ENCODE measurements at places on chromosomes 6 and 20.
A peak's percentile ranks its signal among the peaks of the same experiment; 100 is the strongest.

DNA sequence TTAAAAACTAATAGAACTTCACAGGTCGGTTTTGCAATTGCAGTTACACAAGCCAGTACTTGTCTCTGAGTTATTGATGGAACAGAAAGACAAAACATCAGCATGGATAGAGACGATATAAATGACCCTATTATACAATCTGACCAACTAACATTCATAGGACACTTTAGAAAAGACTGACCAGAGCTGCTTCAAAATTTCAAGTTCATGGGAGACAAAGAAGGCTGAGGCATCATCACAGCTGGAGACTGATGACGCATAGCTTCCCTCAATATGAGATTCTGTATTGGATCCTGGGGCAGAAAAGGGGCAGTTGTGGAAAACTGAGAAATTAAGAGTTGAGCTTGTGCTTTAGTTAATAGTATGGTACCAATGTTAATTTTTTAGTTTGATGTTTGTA lies 174.0 kb downstream of the THBS2 start:
- DNase-seq: no peak

GRCh38 chr6:35426074-35426473 lies 26.1 kb upstream of the FANCE start:
- DNase-seq: no peak

- DNase-seq: no peak
Measured at GRCh38 chr6:124190256-124190655, 386.6 kb downstream of the NKAIN2 start.

- DNase-seq: no peak
Measured at GRCh38 chr20:21303872-21304586, 898 bp downstream of the XRN2 start.

GRCh38 chr6:162069995-162070394 lies 657.6 kb downstream of the PRKN start:
- DNase-seq: no peak

GRCh38 chr6:111724039-111724438 lies 118.4 kb upstream of the TRAF3IP2 start:
- no peak for DNase-seq

DNA sequence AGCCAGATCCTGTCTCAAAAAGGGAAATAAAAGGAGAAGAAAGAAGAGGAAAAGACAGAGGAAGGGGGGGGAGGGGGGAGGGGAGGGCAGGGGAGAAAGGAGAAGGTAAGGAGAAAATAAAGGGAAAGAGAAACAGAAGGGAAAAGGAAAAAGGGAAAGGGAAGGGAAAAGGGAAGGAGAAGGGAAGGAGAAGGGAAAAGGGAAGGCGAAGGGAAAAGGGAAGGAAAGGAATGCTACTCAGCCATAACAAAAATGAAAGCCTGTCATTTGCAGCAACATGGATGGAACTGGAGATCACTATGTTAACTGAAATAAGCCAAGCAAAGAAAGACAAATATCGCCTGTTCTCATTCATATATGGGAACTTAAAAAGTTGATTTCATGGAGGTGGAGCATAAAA lies 22.3 kb downstream of the RBM24 start:
- no peak for DNase-seq

DNA sequence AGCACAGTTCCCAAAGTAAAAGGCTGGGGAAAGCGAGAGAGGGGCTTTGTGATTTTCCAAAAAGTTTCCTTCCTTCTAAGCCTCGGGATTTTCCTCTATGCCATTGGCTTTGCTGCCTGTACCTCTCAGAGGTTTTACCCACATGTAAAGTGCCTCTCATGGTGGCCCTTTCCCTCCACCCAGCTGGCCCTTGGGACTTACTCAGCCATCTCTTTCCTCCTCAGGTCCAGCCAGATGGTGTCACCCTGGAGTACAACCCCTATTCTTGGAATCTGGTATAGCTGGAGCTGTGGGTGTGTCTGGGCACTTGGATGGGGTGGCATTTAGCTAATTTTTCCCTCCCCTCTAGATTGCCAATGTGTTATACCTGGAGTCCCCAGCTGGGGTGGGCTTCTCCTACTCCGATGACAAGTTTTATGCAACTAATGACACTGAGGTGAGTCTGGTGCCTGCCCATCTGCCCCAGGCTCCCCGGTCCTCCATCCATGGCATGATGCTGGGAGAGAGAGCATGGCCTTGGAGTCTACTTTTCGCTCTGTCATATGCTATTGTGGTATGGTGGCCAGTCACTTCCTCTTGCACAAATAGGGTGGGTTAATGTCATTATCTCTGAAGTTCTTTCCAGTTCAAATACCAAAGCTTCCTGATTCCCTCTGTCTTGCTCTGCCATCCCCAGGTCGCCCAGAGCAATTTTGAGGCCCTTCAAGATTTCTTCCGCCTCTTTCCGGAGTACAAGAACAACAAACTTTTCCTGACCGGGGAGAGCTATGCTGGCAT lies 1.1 kb downstream of the CTSA start:
- no peak for DNase-seq

DNA sequence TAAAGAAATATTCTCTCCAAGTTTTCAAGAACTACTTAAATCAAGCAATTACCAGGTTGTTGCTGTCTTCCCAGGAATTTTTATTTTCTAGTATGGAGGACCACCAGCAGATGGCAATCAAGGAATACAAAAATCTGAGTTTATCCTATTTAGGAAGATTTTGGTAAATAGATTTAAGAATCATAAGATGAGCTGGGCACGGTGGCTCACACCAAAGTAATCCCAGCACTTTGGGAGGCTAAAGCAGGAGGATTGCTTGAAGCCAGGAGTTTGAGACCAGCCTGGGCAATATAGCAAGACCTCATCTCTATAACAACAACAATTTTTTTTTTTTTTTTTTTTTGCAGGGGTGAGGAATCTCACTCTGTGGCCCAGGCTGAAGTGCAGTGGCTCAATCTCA lies 19.3 kb upstream of the SEC63 start:
- DNase-seq: no peak

GRCh38 chr6:3277251-3277650 lies 18.5 kb downstream of the PSMG4 start:
- DNase-seq: no peak

DNA sequence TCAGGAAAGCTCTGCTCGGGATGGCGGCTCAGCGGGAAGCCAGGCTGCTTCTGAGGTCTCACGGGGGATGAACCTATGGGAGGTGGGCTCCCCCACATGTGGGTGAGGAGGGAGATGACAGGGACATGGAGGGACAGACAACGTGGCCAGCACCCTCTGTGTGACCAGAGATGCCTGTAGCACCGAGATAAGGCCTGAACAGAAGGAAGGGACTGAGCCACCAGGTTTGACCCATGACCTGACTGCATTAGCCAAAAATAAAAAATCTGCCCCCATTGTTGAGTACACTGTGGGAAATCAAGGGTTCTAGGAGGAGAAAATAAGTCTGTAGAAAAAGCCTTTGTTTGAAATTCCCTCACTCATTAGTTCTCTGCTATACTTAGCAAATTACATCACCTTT lies 105.7 kb downstream of the RNASET2 start:
- no peak for DNase-seq

DNA sequence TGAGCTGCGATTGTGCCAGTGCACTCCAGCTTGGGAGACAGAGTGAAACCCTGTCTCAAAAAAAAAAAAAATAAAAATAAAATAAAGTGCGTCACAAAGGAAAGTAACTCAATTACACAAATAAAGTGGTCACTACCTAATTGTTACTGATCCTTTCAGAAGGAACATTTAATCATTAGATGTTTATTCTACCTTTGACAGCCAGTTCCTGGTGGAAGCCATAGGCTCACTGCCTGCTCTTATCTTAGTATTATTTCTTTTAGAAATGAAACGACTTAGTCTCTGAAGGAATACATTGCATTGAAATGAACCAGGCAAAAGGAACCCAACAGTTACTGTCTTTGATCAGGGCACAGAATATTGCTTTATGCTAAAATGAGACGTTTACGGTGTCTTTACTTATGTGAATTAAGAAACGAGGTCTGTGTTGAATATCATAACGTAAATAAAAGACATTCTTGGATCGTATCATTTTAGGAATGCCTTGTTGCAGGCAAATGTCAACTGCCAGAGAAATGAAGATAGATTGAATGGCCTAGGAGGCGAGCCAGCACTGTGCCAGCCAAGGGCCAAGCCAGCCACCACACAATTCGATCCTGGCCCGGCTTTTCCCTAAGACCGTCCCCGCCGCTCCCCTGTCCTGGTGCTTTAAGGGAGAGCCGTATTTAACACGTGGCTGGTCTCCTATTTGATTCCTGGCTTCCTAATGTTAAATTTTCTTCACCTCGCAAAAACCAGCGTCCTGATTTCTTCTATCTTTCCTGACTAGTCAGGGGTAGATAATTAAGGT lies 136.7 kb upstream of the GMDS start:
- DNase-seq: no peak

- DNase-seq: no peak
Measured at GRCh38 chr20:33604991-33605370, 57.1 kb upstream of the C20orf144 start.

GRCh38 chr6:160077526-160077925 lies 44.1 kb upstream of the SLC22A1 start:
- DNase-seq: no peak

DNA sequence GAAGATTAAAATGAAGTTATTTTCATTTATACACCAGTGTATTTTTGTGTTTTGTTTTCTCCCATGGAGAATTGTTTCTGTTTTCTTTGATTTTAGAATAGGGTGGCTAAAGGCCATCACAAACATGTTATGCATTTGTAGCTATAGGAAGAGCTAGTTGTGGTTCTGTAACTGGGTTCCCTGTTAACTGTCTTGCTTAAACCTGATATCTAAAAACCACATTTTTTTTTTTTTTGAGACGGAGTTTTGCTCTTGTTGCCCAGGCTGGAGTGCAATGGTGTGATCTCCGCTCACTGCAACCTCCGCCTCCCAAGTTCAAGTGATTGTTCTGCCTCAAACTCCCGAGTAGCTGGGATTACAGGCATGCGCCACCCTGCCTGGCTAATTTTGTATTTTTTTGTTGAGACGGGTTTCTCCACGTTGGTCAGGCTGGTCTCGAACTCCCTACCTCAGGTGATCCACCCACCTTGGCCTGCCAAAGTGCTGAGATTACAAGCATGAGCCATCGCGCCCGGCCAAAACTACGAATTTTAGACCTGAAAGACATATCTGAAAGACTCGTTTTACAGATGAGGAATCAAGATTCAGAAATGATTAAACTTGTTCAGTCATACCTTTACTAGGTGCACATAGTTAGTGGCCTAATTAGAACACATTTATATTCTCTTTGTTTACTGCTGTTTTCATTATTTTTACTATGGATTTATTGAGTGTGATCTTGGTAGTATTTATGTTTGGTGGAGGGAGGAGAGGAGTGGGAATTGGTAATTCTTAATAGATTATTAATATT lies 18.0 kb downstream of the SCAF8 start:
- no peak for DNase-seq

DNA sequence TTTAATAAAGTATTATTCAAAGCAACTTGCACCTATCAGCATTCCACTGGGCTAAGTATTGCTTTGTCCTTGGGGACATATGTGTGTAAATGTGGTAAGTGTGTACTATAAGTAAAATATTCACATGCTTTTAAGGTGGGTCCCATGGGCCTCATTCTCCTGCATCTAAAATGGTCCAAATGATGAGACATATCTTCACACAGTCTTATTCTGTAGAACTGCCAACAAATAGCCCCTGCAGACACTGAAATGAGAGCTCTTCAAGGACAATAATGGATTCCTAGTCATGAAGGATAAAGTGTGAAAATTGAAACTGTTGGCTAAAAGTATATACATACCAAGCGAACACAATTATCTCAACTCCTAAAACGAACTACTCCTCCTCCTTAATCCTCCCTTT lies 81.8 kb downstream of the SMLR1 start:
- no peak for DNase-seq

DNA sequence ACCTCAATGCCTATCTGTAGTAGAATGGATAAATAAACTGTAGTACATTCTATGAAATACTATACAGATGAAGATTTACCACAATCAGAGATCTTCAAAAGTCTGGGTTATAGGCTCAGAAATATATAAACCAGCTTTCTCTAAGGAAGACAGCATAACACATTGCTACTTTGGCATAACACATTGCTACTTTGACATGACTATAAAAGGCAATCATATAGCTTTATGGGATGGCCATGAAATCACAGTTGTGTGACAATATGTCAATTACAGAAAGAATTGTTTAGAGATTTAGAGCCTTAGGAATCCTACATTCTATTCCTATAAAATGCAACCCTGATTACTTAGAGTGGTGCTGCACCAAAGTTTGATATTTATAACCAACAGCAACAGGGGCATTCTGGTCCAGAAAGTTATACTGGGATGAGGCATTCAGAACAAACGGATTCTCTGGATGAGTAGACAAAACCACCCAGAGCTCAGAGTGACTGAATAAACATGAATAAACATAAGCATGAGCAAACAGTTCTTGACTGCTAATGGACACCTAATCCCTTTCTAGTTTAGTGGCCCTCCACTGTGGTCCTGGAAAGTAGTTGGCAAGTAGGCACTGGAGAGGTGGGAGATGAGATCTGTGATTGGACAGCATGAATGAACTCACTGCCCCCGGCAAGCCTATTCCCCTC lies 12.0 kb downstream of the TTI1 start:
- DNase-seq: peak; percentile 40

DNA sequence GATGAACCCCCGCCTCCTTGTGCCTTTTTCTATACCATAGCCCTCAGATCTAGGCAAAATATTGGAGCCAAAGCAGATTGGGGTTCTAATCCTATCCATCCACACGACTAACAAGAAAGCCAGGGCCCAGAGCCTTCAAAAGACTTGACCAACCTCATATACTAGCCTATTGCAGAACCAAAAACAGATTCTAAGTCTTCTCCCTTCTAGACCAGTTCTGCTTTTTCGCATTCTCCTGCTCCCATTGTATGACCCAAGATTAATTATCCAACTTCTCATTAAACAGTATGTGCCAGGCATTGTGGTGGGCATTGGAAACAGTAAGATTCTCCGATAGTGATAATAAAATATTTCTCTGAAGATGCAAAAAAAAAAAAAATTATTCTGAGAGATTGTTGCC lies 113.7 kb upstream of the JARID2 start:
- DNase-seq: no peak

DNA sequence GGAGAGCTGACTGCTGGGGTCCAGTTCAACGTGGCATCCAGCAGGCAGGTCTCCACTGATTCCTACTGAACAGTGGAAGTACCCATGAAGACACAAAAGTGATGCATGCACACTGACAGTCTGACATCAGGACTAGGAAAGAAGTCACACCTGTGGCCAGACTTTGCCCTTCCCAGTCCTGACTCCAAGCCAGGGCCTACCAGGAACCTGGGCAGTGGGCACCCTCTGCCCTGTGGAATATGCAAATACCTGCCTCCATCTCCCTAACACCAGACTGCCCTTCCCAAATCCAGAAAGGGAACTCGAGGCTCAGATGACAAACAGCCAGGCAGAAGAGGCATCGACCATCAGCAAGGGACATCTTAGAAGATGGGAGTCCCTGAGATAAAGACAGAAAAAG lies 50.9 kb downstream of the SLC23A2 start:
- no peak for DNase-seq

- no peak for DNase-seq
Measured at GRCh38 chr6:133809406-133809805, 79.5 kb upstream of the TCF21 start.

DNA sequence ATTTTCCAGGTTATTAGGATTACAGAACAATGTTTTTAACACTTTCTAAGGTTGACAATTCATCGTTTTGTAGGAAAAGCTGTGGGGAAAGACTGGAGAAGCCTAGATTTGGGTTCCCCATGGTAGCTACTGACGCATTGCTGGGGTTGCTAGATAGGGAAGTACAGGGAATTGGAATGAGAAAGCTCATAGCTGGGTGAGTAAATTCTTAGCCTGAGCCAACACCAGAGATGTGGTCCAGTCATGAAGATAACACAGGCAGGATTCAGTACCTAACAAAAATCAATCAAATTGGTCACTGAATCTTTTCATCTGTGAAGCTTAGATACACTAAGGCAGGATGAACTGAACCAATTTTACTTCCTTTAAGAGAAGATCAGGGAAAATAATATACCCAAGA lies 35.7 kb downstream of the RIN2 start:
- no peak for DNase-seq
